Osteoblast (primary cell): ENCODE measurements at places on chromosomes 3 and 15. TPM values are rescaled to one million over a fixed set of nuclear protein-coding genes. Genes with fewer than 3 reads are reported as not detected.

Gene SLC6A1
- not detected in 2 replicates for total RNA-seq

Gene PIF1
- 6.2 and 9.4 TPM in 2 replicates for total RNA-seq

Gene SLC28A1
- not detected in 2 replicates for total RNA-seq

Gene KNG1
- total RNA-seq, result not detected in 2 replicates

Gene FETUB
- total RNA-seq, result not detected in 2 replicates

Gene ARHGAP31
- total RNA-seq, result 41.5 and 56.5 TPM in 2 replicates

Gene SERPINI2
- total RNA-seq, result not detected in 2 replicates

Gene MGLL
- total RNA-seq, result 10.6 and 18.1 TPM in 2 replicates

Gene DAG1
- 55.4 and 58.3 TPM in 2 replicates for total RNA-seq

Gene ST3GAL6
- 2.2 and 2.7 TPM in 2 replicates for total RNA-seq

Gene RETNLB
- not detected in 2 replicates for total RNA-seq

Gene IFT57
- 74.9 and 88.7 TPM in 2 replicates for total RNA-seq

Gene GALNT15
- 6.5 and 7.1 TPM in 2 replicates for total RNA-seq

Gene HYKK
- 4.1 and 5.1 TPM in 2 replicates for total RNA-seq

Gene UROC1
- not detected in 2 replicates for total RNA-seq

Gene CPN2
- total RNA-seq, result under 0.01 and 0.29 TPM in 2 replicates

Gene INSYN1
- 3.8 and 4.7 TPM in 2 replicates for total RNA-seq

Gene CDHR4
- total RNA-seq, result under 0.01 TPM in 1 of 2 replicates, not detected in the other

Gene STX19
- under 0.01 TPM in 1 of 2 replicates, not detected in the other for total RNA-seq

Gene CLDN11
- 33.9 and 50.3 TPM in 2 replicates for total RNA-seq

Gene GPR160
- 0.29 TPM in 1 of 2 replicates, not detected in the other for total RNA-seq

Gene KBTBD13
- total RNA-seq, result not detected in 2 replicates

Gene NANOGP8
- under 0.01 and 1.2 TPM in 2 replicates for total RNA-seq

Gene TEX55
- not detected in 2 replicates for total RNA-seq

Gene PPP1R14D
- not detected in 2 replicates for total RNA-seq

Gene GOLGA8T
- total RNA-seq, result not detected in 2 replicates

Gene HDC
- total RNA-seq, result not detected in 2 replicates

Gene THRB
- 0.36 and 0.88 TPM in 2 replicates for total RNA-seq
